ENCODE measurements at places on chromosomes 4 and X. TPM values are rescaled to one million over a fixed set of nuclear protein-coding genes. Genes with fewer than 3 reads are reported as not detected.
A peak's percentile ranks its signal among the peaks of the same experiment; 100 is the strongest.

DNA sequence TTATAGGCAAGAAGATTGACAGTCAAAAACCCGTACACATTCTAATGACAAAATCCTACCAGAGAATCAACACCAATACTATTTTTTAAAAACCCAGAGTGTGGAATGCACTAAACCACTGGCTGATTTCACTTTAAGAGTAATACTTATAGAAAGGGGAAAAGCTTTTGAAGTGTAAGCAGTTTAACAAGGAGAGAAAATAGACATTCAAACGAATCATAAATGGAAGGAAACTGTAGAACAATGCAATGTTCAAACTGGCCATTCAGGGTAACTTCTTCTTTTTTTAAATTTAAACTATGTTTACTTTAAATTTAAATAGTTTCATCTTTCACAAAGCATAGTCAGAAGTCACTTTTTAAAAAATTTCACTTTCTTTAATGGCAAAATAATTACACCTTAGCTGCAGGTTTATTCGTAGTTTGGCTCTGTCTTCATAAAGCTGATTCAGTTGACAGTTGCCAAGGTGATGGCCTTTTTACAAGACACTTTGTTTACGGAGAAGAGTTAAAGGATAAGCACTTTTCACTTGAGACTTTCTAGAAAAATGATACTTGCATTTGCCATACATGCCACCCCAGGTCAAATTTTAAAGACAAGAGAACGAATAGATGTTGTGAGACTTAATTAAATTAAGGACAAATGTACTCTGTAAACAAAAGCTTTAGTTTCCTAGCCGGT is 82.4 kb upstream of the KLF3 start:
- DNase-seq: no peak

DNA sequence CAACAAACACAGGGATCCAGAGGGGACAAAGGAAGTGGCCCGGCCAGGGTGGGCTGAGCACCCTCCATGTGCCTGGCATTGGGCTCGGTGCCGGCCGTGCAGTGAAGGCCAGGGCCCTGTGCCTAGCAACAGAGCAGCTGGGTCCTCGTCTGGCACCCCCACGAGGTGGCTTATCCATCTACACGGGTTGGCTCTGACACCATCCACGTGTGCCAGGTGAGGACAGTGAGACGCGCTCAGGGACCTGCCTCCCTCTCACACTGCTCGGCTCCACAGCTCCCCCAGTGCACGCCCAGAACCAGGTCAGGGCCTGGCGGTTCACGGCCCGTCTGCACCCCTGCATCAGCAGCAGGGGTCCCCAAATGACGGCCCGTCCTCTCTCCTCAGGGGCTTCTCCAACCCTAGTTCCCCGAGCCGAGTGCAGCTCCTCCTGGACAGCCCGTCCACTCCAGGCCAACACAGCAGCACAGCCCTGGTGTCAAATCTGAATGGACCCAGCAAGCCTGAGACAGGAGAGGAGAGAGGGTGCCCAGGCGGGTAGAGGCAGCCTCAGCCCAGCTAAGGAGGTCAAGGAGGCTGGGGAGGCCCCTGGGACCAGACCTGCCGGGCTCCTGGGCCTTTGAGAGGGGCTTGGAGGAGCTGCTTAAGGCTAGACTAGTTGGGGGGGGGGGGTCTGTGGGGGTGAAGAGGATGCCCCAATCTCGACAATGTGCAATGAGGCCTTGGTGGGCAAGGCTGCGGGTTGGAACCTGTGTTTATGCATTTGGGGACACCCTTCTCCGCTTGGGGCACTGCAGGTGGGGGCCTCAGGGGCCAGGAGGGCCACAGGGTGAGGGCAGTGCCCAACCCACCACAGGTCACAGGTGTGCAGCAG is 113.6 kb downstream of the FAM53A start:
- no peak for DNase-seq

- DNase-seq: no peak
These were observed 14.0 kb upstream of the PITX2 start for GRCh38 chr4:110636680-110637407.

- no peak for DNase-seq
These were observed 1.4 kb downstream of the THOC2 start for GRCh38 chrX:123731258-123731986.

DNA sequence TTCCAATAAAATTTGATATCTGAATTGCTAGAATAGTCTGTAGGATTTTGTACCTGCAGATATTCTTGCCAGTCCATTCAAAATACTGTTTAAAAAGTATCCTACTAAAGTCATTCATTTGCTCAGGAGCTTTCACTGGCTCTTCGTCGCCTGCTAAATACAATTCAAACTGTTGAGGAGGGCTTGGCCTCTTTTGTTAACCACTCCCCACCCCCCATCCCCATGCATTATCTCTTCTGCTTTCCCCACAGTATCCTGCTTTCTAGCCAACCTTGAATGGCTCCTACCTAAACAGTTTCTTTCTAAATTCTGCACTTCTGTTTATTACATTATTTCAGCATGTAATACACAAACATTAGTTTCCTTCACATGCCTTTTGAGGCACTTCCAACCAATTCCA is 230.8 kb downstream of the CPE start:
- DNase-seq: no peak

DNA sequence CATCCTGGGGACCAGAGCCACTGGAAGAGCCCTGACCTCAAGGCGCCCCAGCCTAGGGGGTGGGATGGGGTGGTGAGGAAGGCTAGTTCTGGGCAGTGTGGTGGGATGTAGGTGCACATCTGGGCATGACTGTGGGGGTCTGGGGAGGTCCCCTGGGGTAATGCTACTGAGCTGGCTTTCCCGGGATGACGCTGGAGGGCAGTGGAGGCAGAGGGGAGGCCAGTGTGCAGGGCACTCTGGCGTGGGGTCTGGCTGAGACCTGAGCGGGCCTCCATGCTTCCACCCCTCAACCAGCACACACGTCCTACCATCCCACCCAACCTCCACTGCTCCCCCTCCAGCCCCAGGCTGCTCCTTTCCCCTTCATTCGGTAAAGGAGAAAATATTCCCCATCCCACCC is 4.8 kb upstream of the SH3BP2 start:
- DNase-seq: no peak

GRCh38 chrX:28311466-28311865 is 275.8 kb upstream of the IL1RAPL1 start:
- no peak for DNase-seq

- no peak for DNase-seq
These were observed 3.9 kb downstream of the MTHFD2L start for GRCh38 chr4:74161666-74162450.

GRCh38 chr4:93103042-93103441 is 725.5 kb upstream of the ATOH1 start:
- no peak for DNase-seq

DNA sequence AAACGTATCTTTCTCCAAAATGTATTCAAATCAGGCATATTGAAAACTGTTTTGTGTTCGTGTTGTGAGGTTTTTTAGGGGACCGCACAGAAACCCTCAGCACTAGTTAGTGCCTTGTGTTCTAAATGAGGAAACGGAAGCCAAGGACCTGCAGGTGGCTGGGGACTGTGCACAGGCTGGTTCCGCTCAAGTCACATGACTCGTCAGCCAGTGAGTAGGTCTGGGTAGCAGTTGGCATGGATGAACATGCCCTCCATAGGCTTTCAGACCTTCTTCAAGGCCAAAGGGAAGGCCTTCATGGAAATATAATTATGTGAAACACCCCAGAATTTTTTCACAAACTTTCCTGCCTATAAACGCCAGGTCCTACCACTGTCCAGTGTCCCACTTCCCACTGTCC is 1.3 kb upstream of the F11 start:
- DNase-seq: no peak

DNA sequence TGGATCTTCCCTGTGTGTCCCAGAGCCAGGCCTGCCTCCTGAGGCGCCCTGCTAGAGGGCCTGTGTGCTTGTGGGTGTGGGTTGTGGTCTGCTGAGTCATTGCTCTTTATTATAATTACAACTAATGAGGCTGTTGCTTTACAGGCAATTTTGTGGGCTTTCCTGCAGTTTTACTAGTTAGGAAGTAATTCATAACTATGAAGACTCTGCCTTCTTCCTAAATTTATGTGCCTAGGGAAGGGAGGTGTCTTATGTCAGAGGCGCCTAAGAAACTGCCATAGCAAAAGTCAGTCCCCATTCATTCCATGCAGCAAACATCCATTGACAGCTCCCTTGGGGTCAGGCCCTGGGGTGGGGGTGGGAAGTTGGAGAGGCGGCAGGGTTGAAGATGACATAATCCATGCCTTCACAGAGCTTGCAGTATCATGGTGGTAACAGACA is 359.2 kb downstream of the IDS start:
- no peak for DNase-seq

GRCh38 chrX:150573702-150574101 is 5.3 kb downstream of the MTM1 start:
- no peak for DNase-seq

- no peak for DNase-seq
These were observed 47.1 kb downstream of the FHDC1 start for GRCh38 chr4:152983221-152983620.

DNA sequence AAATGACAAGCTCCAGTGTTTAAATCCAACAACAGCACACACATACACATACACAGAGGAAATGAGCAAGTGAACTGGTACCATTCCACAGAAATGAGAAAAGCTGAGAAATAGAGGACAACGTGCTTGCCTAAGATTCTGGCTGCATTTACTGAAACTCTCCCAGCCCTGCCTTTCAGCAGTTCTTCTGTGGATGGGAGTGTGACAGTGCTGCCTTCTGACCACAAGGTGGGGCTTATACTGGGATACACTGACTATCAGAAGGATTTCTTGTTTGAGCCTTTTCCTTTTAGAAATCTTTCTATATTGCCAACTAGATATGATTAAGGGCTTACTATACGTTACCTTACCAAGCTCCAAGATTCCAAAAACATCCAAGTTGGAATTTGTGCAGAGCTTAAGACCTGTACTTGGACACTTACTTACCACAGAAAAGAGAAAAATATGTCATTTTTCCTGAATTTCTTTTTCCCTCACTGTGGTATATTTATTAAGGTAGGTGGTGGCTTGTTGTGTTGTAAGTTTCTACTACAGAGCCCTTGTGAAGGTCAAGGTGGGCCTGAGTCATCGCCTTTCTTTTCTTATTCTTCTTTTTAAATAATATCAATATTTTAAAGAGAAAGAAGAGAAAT is 10.7 kb upstream of the CXCL8 start:
- DNase-seq: peak; percentile 38

DNA sequence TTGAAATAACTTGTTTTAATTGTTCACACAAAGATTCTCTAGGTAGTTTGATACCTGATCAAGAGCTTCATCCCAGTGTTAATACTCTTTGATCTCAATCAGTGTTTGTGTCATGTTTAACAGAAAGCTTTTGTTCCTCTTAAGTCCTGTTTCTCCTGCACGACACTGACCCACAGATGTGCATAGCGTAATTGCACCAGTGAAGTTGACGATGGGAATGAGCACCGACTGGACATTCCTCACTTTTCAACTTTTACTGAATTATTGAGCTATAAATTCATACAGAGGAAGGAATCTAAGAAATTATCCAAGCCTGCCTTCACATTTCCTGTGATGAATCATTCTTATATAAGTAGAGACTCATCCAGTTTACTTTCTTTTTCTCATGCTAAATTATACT is 878.7 kb upstream of the TENM3 start:
- DNase-seq: no peak

DNA sequence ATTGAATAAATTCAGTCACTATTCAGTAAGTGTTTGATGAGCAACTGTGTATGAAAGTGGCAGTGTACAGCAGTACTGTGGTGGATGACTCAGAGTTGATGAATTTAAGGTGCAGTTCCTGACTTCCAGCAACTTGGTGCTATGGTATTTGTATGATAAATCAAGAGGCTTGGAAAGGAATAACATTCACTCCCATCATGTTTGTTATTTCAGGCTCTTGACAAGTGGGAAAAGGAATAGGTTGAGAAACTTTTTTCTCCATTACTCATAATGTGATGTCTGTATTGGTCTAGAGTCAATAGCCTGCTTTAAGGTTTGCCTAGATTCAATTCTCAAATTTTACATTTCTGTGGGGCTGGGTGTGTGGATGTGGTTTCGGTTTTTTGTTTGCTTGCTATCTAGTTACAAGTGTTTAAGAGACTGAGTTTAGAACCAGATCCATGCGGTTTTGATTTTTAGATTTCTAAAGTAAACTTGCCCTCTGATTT is 35.1 kb upstream of the CYP2U1 start:
- peak; percentile 69 for DNase-seq

GRCh38 chrX:31604629-31605221 is 532.9 kb upstream of the FTHL17 start:
- no peak for DNase-seq

DNA sequence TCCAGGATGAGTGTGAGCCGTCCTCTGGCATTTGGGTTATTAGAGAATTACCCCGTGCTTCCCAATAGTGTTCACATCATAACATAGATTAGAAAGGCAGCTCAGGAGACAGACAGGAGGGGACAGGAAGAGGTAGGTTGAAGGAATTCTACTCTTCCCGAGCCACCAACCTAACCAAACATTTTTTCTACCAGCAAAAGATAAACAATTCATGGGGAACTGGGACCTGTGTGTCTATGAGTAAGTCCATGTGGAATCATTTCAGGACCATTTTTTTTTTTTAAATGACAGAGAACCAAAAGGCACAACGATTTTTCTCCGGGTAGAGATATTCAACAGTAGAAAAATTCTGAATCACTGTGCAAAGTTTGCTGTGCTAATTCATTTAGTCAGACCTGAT is 174.2 kb upstream of the ETNPPL start:
- no peak for DNase-seq

GRCh38 chr4:33772582-33772981 is 2471.7 kb downstream of the ARAP2 start:
- DNase-seq: no peak

GRCh38 chr4:184440595-184441358 is 33.6 kb downstream of the IRF2 start:
- no peak for DNase-seq

- no peak for DNase-seq
These were observed 2.3 kb upstream of the SLBP start for GRCh38 chr4:1714303-1715001.

DNA sequence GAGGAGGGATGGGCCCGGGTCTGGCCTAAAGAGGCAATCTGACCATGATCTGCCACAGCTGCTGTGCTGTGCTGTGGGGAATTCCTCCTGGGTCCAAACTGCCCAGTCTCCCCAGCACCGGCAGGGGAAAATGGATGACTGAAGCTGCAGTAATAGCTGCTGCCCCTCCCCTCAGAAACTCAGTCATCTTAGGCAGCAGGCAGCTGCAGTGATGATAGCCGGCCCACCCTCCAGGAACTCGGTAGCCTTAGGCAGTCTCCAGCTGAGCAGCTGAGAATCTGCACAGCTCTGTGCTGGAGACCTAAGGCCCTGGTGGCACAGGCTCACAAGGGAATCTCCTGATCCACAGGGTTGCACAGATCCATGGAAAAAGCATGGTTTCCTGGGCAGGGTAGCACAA is 113.4 kb upstream of the USP38 start:
- no peak for DNase-seq

Gene GRIA3
- not detected for total RNA-seq

Gene TMPRSS11A
- not detected for total RNA-seq

Gene EFHC2
- total RNA-seq: 0.28 TPM

Gene SMIM31
- not detected for total RNA-seq

Gene PRR32
- total RNA-seq: not detected

Gene MCF2
- total RNA-seq: 0.31 TPM

Gene SSX2B
- not detected for total RNA-seq

Gene ITIH6
- not detected for total RNA-seq

Gene ARMCX1
- 4.7 TPM for total RNA-seq

Gene FAM53A
- total RNA-seq: 7.0 TPM

Gene CSN1S1
- total RNA-seq: not detected

Gene PHOX2B
- not detected for total RNA-seq

Gene LRP2BP
- 0.33 TPM for total RNA-seq

Gene ACOX3
- total RNA-seq: 15.4 TPM

Measured in Panc1 (cell line).